ENCODE measurements at places on chromosomes 4 and X.

GRCh38 chrX:71067712-71068043 is 456 bp downstream of the SNX12 start:
- no peak for DNase-seq

GRCh38 chrX:88886908-88887307 is 139.9 kb downstream of the CPXCR1 start:
- no peak for DNase-seq

DNA sequence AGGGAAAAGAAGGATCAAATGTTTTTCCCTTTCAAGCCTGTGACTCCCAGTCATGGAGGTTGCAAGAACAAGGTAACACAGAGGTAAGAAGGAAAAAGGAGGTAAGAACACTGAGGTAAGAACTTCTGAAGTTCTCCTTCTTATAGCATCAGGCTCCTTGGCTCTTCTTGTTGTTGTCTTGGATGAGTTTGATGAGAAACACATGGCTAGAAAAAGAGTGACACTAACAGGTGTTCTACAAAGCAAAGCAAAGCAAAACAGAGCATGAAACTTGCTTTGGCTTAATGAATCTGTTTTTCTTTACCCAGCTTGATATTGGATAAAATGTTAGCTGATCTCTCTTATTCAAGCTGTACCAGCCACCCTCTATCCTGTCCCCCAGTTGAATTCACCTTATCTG is 231.2 kb upstream of the F9 start:
- DNase-seq = no peak

DNA sequence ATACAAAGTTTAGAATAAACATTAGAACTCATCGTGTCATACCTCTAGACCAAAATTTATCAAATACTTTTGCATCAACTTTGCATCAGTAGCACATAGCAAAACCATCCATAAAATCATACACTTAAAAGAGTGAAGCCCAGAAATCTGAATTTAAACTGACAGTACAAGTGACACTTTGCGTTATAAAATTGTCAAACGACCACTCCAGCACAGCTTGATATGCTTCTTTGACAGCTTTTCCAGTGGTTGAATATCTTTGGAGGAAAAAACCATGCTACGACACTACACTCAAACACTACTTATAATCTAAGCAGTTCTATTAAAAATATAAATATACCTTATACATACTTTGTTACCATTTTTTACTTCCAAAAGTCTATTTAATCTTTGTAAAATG is 1644.4 kb downstream of the STIM2 start:
- DNase-seq = no peak

GRCh38 chr4:140293979-140294378 is 79.5 kb upstream of the SCOC start:
- no peak for DNase-seq

- DNase-seq = no peak
These were observed 92.6 kb downstream of the ANTXR2 start for GRCh38 chr4:79980448-79980847.

DNA sequence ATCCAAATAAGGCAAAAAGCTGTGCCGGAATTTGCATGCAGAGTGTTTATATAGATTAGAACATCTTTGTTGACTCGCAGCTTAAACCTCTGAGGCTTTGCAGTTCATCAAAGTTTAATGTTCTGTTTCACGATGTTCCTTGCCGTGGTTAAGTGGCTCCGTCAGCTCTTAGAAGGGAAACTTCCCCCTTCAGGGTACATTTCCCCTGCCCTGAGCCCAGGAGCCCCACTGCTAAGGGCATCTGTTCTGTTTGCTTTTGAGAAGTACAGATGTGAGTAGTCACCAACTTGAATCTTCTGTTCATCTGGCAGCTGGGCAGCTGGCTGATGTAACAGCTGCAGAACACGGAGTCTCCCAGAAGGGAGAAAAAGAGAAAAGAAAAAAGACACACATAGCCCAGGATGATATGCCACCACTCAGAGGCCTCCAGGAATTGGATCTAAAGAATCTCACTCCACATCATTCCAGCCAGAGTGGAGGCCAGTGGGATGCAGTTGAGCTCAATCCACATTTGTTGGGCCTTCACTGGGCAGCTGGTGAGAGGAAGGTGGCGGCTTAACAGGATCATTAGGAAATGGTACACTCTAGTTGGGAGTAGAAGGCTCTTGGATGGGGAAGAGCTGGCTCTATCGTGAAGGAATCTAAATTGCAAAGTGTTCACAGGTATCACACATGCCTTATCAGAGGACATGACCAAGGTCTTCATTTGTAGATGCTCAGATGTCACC is 178.7 kb upstream of the RBPJ start:
- no peak for DNase-seq

GRCh38 chr4:175530655-175531054 is 281.4 kb downstream of the GPM6A start:
- no peak for DNase-seq

DNA sequence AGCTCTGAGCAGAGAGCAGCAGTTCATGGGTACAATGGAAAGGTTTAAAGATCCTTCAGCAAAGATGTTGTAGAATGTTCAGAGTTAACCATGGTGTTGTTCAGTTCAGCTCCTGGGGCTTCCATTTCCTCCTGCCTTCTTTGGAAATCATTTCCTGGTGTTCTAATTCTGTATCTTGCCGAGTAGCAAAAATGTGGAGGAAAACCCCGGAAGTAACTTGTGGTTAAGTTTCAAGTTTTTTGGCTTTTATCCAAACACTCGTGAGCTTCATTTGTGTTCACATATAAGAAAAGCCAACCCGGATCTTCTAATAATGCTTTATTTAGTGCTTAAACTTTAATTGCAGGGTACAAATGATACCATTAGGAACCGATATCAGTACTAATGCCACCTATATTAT is 33.6 kb upstream of the ARX start:
- DNase-seq = no peak

DNA sequence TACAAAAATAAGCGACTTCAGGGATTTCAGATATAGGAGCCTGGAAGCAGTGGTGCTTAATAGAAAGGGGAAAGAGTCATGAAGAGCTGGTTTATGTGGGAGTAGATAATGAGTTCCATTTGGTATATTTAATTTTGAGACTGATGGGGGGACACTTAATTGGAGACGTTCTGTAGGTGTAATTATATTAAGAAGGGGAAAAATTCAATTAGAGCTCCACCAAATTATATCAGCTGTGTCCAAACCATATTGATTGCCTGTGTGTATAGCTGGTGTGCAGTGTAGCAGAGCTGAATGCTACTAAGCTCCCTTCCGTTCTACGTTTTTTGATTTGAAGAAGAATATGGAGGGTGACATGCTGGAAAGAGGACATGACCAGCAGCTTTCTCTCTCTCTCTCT is 282.3 kb downstream of the DMD start:
- DNase-seq = no peak

GRCh38 chrX:130079824-130080406 is 30.4 kb downstream of the ELF4 start:
- DNase-seq = peak; percentile 51

DNA sequence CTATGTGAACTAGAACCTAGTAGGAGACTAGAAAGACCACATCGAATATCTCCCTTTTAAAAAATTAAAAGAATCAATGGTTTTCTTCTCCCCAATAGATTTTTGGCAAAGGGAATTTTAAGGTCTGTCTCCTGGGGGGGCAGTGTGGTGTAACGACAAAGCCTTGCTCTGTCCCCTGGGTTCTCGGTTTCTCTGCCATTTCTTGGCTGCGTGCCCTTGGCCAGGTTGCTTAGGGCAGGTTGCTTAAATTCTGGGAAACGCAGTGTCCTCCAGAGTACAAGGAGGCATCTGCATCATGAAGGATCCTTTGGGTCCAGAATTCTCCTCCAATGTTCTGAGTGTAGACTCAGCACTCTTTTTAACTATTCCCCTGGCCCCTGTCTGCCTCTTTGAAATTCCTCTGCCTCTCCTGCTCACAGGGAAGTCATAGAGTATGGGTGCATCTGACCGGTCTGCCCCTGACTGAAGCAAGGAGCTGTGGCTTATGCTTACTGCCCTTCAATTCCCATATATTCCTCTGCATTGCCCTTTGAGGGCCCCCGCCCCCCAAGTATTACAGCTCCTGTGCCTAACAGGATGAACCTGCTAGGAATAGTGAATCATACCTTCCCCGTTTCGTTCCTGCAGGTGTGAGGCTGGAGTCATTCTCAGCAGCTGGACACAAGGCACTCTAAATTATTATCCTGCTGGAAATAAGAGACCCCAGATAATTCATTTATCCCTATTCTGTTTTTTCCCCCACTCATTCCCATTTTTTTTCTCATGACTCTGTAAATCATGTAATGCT is 2.2 kb downstream of the KIT start:
- peak; percentile 79 for DNase-seq

GRCh38 chrX:14864631-14865030 is 8.2 kb downstream of the FANCB start:
- DNase-seq = no peak

DNA sequence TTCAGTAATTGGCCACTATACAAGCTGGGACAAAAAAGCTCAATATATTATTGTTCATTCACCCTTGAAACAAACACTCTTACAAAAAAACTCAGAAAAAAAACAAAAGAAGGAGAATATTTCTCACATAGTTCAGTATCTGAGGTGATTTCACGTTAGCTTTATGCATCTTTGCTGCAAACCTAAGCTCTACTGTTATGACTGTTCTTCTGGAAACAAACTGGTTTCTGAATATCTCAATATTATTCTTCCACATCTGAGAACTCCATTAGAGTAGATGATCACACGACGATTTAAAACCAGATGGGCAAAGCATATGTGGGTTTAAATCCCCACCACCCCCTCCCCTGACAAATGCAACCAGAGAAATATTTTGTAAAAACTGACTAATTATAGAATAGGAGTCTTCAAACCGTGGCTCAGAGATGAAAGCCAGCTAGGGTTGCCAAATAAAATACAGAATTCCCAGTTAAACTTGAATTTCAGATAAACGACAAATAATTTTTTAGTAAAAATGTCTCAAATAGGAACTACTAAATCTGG is 182.0 kb upstream of the FAM241A start:
- DNase-seq = no peak
